Foreskin fibroblast (primary cell): ENCODE measurements at places on chromosomes 7 and 10.

DNA sequence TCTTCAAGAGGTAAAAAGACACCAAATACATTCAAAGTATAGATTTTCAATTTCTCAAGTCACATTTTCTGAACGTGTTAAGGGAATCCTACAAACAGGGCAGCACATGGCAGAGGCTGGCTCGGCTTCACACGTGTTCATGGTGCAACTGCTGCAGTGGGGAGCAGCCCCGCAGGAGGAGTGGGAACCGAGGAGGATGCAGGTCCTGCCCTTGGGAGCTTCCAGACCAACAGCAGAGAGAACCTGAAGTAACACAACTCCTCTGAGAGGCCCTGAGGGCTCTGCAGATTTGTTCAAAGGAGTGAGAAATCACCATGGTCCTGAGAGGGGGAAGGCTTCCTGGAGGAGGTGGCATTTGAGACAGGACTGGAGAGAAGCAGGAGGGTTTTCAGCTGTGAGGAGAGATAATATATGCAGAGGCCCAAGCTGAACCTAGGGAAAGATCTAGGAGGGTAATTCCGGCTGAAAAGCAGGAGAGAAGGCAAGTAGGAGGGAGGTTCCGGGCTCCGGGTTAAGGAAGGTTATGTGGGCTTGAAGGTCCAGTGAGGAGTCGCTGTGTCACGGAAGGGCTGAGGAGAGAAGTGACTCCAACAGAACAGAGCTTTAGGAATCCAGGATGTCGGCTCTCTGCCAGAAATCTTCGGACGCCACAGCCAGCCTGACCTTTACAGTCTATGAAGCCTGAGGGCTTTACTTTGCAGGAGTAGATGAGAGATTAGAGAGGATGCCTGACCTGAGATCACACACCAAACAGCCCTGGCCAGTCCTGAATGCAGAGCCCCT is 77.5 kb downstream of the GPR26 start:
- no peak for DNase-seq

GRCh38 chr10:100988166-100988565 is 823 bp downstream of the TWNK start:
- no peak for DNase-seq

DNA sequence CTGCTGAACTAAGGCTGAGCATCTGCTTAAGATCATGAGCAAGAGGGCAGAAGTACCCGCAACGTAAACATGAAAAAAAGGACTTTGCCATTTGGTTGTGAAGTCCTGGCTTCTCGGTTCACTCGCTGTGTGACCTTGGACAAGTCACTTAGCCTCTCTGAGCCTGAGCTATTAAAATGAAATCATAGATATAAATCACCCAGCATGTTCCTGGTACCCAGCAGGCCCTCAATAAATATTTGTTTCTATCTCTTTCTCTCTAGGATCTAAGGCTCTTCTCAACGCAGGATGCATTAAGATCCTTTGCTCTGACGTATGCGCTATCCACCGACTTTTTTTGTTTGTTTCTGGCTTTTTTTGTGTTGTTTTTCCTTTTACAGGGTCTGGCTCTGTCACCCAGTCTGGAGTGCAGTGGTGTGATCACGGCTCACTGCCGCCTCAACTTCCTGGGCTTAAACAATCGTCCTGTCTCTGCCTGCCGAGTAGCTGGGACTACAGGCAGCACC is 6.7 kb downstream of the HIP1 start:
- no peak for DNase-seq

DNA sequence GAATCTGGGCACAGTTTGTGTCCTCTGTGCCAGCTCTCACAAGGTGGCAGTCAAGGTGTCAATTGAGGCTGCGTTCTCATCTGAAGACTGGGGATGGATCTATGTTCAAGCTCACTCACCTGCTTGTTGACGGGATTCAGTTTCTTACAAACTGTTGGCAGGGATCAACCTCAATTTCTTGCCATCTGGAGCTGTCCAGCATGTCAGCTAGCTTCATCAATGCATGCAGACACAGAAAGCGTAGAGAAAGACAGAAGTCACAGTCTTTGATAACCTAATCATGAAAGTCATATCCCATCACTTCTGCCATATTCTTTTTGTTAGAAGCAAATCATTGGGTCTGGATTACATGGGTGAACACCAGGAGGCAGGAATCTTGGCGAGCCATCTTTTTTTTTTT is 32.0 kb upstream of the WAPL start:
- DNase-seq: no peak
